OCI-M1 (cell line): ENCODE measurements at places on chromosomes 16 and 17.

GRCh38 chr17:3447625-3448024 lies 14.0 kb upstream of the OR1E2 start:
- peak; percentile 63 for DNase-seq

- no peak for DNase-seq
Measured at GRCh38 chr17:82357394-82357793, 1.7 kb upstream of the TEX19 start.

- no peak for DNase-seq
Measured at GRCh38 chr16:48099455-48099854, 56.3 kb downstream of the ABCC12 start.

- no peak for DNase-seq
Measured at GRCh38 chr16:17423221-17423620, 47.5 kb downstream of the XYLT1 start.

DNA sequence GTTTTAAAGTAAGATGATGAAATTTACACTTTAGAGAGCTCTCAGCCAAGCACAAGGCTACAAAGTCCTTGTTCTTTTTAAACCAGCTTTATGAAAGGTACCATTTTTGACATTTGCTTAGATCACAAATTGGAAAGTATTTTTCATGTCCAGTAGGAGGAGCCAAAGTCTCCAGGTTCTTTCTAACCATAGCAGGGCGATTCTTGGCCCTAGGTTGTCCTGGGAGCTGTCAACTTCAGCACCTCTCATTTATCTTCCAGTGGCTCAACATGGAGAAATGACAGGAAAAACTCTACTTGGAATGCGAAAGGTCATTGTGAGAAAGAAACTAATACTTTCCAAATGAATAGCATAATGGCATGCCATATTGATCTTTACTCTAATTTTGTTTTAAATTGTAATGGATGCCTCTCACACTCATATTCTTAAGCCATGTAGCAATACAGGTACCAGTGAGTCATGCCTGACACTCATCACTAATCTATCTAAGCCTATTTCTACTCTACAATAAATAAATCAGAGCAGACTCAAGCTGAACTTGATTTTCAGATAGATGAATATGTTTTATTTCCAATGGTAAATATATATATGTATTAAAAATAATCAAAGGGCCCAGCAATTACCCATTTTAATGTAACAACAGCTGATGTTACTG lies 919.1 kb upstream of the EEF2KMT start:
- DNase-seq = peak; percentile 50

DNA sequence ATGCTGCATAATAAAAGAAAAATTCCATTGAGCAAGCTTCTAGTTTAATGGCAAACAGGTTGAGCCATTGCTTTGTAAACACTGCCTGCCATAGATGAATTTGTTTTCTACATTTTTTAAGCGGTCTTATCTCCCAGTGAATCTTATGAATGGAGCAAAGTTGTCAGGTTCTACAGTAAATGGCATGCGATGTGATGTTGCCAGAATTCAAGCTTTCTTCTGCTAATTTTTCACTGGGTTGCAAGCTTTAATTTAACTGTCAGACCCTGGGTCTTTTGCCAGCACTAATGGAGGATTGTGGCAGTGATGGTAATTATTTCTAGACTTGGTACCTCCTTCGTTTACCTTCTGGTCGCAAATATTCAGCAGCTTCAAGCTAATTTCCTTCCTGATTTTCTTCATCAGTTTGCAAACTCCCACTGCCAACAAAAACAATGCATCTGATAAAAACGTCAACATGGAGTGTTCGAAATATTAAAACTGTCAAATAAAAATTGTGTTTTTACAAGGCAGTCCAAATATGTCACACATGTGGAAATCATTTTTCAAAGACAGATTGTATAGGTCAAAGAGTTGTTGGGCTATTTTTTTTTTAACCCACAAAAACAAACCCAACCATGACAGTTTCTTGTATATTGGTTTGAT lies 274.2 kb upstream of the ERCC4 start:
- DNase-seq = no peak

GRCh38 chr17:37541880-37542660 lies 52.4 kb downstream of the DUSP14 start:
- peak; percentile 34 for DNase-seq

DNA sequence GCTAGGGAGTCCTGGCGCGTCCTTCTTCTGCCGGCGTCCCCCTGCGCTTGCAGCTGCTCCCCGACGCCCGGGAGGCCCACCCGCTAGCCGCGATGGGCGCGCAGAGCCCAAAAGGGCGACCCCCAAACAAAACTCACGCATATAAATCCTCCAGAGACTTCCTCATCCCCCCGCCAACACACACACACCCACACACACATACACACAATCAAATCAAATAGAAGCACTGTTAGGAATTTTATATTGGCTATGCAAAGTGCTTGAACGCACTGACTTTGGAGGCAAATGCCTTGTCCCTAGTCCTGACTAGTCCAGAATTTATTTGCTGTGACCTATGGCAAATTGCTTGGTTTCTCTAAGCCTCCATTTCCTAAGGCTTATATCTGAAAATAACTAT lies 23.8 kb upstream of the CRYM start:
- peak; percentile 52 for DNase-seq

- DNase-seq = peak; percentile 23
Measured at GRCh38 chr17:9577373-9577709, 899 bp downstream of the CFAP52 start.

DNA sequence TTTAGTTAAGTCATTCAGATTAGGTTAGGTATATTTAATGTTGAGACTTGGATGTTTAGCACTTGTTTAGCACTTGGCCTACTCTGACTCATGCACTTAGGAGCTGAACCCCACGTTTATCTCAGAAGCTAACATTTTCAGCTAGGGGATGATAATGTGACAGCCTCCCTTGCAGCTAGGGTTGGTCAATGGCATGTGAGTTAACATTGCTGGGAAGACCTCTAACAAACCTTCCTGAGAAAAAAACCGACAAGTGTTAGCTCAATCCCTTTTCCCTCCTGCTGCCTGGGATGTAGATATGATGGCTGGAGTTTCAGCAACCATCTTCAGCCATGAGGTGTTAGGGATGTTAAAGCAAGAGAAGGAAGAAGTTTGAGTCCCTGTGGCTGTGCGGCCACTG lies 185.0 kb upstream of the FOXF1 start:
- DNase-seq = no peak
